Mucosa of descending colon (tissue), 3 donors: ENCODE measurements at places on chromosomes 11 and 22. TPM values are rescaled to one million over a fixed set of nuclear protein-coding genes. Genes with fewer than 3 reads are reported as not detected.
A peak's percentile ranks its signal among the peaks of the same experiment; 100 is the strongest.

GRCh38 chr11:69734841-69735240 is 31.0 kb upstream of the FGF19 start:
- DNase-seq = no peak

DNA sequence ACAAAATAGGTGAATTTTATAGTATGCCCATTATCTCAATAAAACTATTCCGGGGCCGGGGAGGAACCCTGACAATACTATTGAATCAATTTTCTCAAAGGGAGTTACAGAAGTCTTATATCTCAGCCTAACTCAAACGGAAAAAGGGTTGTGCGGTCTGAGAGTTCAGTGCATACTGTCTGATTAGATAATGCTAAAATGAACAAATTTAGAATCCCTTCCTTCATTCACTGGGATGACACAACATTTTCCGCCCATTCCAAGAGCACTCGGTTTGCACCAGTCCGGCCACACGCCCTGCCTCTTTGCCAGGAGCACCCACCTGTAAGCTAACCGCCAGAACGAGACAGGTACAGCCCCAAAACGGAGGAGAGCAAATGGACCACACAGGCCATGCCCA is 50.0 kb upstream of the NFRKB start:
- DNase-seq = no peak

- no peak for DNase-seq
Observed at GRCh38 chr11:78265326-78265725, 76.6 kb downstream of the USP35 start.

DNA sequence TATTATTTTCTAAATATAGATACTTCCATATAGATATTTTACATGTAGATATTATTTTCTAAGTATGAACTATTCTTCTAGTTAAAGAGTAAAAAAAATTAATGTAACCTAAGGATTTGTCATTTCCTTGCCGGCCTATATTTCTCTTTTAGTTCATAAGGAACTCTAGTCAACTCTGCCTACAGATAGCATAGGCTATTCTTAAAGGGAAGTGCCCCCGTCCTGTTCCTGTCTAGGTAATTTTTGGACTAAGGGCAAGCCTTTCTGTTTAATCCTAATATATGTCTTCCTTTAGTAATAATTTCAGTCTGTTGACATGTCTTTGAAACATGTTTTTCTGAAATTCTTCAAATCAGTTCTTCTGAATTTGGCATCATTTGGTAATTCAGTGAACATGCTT is 161.9 kb downstream of the C11orf91 start:
- DNase-seq = no peak

- DNase-seq = no peak
Observed at GRCh38 chr11:115503886-115504275, 334 bp downstream of the CADM1 start.

DNA sequence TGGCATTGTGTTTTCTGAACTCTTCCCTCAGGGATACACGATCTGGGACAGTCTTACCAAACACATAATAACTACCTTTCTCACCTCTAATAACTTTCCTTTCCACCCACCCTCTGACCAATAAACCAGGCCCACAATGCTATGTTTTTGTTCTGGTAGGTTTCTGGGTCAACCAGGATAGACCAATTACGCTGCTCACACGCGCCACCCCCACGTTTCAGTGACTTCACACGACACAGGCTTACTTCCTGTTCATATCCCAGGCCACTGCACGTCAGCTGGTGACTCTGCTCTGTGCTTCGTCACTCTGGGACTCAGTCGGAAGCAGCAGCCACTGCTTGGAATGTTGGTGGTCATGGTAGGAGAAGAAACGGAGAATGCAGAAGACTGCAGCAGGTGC is 2.5 kb downstream of the KRTAP5-4 start:
- no peak for DNase-seq

DNA sequence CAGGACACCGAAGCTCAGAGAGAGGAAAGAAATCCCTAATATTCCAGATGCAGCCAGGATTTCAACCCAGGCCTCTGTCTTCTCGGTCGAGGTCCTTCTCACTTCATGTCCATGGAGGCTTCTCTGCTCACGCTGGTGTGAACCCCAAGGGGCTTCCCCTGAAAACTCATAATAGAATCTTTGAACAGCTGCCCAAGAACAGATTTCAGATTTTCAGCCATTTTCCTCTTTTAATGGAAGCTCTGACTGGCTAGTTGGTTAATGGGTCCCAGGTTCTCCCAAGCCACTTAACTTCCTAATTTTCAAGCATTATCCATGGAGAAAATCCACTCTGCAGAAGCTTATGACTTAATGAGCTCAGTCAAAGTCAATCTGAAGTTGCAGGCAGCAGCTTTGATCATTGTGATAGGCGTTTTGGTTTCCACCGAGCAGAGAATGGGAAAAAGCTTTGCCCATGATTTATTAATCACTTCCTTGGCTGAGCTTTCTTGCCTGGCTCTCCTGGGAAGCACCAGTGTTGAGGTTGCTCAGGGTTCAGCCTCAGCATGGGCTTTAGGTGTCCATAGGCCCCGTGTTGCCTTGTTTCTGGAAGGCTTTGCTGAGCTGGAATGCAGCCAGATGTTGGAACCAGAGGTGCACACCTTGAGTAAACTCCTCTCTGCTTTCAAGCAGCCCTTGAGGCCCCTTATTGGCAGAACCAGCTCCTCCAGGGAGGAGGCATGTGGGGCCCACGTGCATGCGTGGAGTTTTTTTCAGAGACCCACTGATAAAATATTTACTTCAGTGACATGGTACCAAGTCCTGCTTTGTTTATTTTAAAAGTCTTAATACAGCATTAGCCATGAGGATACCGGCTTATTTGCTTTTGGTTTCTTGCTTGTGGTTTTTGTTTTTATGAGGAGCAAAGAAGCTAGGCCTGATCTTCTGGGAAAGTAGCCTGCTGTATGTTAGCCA is 25.5 kb downstream of the LDLRAD3 start:
- peak; percentile 13 for DNase-seq

- DNase-seq = peak; percentile 69
Observed at GRCh38 chr11:119363851-119364590, 17.5 kb downstream of the USP2 start.

- DNase-seq = no peak
Observed at GRCh38 chr22:17105143-17106129, 15.7 kb downstream of the TMEM121B start.

GRCh38 chr11:8531982-8532381 is 62.0 kb downstream of the STK33 start:
- no peak for DNase-seq

DNA sequence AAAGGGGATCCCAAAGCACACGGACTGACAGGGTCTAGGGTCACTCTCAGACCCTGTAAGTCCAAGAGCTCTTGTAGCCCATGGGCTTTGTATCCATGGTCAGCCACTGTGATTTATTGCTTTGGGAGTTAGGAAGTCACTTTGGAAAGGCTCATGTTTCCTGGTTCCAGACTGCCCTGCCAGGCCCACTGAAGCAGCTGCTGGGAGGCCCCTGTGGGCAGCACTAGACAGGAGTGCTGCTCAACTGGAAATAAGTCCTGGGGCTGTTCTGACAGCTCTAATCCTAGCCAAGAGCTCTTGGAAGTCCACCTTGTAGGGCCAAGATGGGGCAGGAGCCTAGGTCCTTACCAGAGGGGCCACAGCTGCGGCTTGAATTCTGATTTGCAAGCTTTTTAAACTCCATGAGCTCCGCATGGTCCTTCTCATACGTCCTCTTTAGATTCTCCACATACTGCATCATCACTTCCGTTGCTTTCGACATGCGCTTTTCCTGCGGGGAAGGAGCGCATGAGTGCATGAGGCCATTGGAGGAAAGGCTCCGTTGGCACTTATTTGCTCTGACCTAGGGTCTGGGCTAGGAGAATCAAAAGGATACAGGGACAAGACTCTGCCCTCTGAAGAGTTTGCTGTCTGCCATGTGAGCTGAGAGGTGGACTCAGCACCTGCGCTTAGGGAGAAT is 32.2 kb upstream of the LYVE1 start:
- no peak for DNase-seq

GRCh38 chr22:47293368-47294221 is 531.1 kb downstream of the TBC1D22A start:
- DNase-seq = no peak

GRCh38 chr22:41579997-41580355 is 9.7 kb downstream of the PMM1 start:
- DNase-seq = no peak

DNA sequence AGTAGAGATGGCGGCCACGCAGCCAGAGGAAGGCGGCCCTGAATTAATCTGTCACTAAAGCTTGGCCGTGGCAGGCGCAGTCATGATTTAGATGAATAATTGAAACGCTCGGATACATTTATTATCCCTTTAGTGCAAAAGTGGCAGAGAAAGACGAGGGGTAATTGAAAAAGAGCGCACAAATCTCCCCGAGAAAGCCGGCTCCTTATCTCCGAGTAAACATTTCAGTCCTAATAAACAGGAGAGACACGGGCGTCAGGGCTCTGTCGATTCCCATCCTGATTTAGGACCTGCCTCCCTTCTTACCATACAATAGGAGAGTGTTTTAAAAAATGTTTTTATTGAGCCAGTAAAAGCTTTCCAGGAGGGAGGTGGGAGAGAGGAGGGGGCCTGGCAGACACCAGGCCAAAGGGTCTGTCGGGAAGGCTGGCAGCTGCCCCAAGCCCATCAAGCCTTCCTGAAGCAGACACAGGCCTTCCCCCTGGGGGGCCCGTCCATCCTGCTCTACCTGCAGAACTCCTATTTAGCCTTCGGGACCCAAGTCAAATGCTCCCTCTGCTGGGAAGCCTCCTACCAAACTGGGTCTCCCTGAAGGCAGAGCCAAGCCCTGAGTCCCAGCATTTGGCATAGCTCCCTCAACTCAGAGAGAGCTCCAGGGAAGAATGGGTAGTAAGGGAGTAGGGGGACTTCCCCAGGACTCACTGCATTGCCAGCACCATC is 22.8 kb downstream of the OTUB1 start:
- DNase-seq = no peak

Gene ROM1
- 11.9 TPM for total RNA-seq

Gene DEPDC7
- total RNA-seq = 10.7 TPM

Gene LUZP2
- 5.6 TPM for total RNA-seq

Gene MS4A6A
- total RNA-seq = 87.2 TPM

Gene C22orf23
- total RNA-seq = not detected

Gene MYO18B
- 0.03 TPM for total RNA-seq

Gene PTGDR2
- total RNA-seq = 1.8 TPM

Gene SLC7A4
- total RNA-seq = 2.4 TPM

Gene TUBA8
- total RNA-seq = 4.7 TPM

Gene OR51B5
- not detected for total RNA-seq

Gene OR6X1
- total RNA-seq = not detected

Gene APOBEC3B
- total RNA-seq = 49.5 TPM

Gene ARFGAP3
- total RNA-seq = 41.3 TPM

Gene PKP3
- 143 TPM for total RNA-seq
